ENCODE measurements at places on chromosomes 1 and 21.

GRCh38 chr21:42056468-42056867 is 14.6 kb upstream of the UMODL1 start:
- no peak for DNase-seq

- no peak for DNase-seq
Measured at GRCh38 chr1:162153374-162153773, 83.9 kb downstream of the NOS1AP start.

DNA sequence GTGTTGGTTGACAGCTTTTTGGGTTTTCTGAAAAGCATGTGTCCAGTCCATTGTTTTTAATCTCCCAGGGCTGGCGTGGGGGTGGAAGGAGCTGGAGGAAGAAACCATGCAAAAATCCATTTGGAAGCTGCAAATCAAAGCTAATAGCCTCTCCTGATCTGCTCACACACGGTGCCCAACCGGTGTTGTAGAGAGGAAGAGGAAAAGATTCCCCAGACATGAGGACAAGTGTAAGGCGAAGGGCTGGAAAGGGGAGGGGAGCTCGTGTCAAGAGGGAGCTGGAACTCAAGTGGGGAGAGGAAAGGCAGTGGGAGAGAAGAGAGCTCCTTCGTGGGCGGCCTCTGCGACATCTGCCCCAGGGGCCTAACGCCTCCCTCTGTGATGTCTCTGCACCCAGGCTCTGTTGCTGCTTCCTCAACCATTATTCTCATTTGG is 112.3 kb upstream of the IRF2BP2 start:
- DNase-seq = no peak

DNA sequence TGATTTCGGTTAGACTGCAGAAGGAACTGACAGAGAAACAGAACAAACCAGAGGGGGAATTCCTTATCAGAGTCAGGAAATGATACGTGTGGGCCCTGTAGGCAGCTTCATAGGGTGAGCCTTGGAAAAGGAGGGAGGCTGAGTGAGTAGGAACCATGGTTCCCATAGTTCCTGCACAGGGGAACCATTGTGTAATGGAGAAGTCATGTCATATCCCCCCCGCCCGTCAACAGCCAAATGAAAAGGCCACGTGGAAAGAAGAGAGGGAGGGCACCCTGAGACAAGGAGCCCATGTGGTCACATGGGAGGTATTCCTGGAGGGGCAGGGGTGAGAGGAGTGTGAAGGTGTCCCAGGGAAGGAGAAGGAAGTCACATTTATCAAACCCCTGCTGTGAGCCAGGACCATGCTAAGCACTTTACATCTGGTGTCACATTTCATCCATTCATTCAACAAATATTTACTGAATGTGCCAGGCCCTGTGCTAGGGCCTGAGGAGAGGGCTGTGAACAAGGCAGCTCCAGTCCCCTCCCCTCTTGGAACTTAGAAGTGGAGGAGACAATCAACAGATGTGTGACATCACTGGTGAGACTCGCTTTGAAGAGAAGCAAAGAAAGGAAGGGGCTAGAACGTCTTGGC is 15.7 kb upstream of the FGR start:
- no peak for DNase-seq

DNA sequence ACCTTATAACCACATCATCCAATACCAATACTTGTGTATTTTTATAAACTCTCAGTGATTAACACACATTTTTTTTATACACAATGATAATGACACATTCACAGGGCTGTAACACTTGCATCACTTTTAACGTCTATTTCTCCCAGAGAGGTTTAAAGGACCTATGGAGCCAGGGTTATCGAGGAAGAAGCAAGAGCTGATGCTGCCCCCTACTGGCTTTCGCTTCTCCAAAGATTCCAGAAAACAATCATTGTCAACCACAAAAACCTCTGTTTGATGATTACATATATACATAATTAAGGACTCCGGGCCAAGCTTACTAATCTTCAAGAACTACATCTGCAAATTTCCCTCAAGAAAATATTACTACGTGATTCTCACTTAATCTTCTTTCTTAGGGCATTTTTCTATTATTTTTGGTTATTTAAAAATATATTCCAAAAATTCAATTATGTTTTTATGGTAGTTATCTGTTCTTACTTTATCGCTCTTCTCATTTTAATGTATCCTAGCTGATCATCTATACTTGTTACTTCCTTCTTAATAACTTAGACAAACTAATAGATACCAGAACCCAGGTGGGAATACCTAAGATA is 214.5 kb downstream of the VAV3 start:
- peak; percentile 25 for DNase-seq

GRCh38 chr1:42456010-42456753 is at the start of the genes PPCS and ZMYND12:
Gene PPCS (plus strand): TSS chr1:42456543. CDS start chr1:42456566, 23 bp downstream.
Gene ZMYND12 (minus strand): TSS chr1:42456022. CDS start chr1:42455997, 25 bp downstream.
- DNase-seq = peak; percentile 60

DNA sequence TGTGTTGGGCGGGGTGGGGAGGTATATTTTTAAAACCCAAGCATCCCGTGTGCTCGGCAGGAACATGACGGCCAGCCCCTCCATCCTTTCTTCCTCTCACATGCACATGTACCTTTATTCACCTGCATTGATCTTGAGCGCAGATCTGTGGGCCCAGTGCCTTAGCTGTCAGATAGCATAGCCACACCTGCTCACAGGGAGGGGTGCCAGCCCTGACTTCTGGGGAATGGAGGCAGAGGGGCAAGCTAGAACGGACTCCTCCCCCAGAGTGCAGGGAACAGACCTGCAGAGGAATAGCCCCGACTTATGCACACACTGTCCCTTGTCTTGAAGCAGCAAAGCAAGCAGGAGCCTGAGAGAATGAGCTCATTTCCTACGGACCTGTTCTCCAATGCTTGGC is 56.1 kb downstream of the DESI2 start:
- DNase-seq = no peak

- DNase-seq = no peak
Measured at GRCh38 chr1:166822385-166822784, 16.9 kb upstream of the POGK start.

DNA sequence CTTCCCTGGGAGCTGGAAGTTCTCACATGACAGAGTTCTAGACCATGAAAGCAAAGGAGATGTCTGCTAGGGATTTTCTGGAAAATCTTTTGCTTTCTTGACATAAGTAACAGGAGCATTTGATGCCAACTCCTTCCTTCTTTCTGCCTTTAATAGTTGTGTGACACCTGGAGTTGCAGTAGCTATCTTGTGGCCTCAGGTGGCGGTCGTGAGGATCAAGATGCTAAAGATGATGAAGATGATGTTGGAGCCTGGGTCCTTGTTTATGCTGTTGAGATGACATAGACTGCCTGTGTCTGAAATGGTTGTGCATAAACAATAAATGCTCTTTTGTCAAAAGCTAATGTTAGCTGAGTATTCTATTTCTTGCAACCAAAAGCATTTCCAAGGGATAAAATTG is 32.7 kb upstream of the KIRREL1 start:
- DNase-seq = no peak

DNA sequence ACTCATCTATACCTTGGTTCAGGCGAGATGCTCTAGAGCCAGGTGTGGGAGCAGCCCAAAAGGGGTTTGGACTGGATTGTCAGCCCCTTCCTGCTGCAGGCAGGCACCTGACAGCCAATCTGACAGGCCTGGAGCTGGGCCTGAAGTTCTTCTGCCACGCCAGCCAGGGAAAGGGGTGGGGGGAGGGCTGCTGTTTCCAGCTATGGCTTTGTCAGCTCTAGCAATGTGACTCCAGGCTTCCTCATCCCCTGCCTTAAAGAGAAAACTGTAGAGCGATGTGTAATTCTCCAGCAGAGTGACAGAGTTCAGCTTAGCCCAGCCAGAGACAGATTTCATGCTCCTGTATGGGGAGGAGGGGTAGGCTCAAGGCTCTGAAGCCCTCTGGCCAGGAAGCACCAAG is 30.3 kb downstream of the WNT4 start:
- DNase-seq = no peak

- no peak for DNase-seq
Measured at GRCh38 chr1:162861101-162861500, at the start of gene CCDC190. Gene CCDC190 (minus strand): TSS chr1:162861175. CDS start chr1:162859646, 1,529 bp downstream.

- DNase-seq = no peak
Measured at GRCh38 chr1:192576190-192577144, 894 bp downstream of the RGS1 start.

DNA sequence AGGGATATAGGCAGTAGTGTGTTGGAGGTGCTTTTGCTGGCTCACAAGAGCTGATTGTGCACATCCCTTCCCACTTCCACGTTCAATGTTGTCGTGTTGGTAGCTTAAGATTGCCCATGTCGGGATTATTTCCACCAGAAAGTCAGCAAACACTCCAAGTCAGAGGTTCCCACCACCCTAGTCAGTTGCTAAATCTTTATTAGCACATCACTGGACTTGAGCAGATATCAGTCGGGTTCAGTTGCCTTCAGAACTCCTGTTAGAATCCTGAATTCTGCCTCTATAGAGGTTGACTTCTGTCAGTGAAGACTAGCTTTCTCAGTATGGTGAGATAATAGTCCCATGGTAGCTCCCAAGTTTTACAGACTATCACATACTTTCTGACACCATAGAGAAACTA is 10.5 kb downstream of the AGL start:
- DNase-seq = no peak

GRCh38 chr1:175537571-175537970 is 205.8 kb downstream of the TNR start:
- no peak for DNase-seq

DNA sequence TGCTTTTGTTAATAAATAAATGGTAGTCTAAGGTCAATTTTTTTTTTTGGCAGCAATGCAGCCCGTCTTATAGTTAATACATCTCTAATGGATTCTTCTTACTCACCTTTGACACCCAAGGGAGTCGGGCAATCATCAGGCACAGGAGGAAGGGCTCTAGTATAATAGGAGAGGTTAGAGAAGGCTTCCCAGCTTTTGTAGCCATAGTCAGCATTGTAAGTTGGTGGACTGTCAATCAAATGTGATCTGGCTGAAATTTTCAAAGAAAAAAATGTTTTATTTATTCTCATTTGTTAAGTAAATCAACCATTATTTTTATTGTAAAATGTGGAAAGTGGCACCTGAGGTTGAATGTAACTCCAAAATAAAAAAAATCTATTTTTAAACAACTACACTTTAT is 2.1 kb downstream of the PTGS2 start:
- DNase-seq = no peak

- DNase-seq = no peak
Measured at GRCh38 chr21:25759573-25759972, 24.8 kb downstream of the GABPA start.

DNA sequence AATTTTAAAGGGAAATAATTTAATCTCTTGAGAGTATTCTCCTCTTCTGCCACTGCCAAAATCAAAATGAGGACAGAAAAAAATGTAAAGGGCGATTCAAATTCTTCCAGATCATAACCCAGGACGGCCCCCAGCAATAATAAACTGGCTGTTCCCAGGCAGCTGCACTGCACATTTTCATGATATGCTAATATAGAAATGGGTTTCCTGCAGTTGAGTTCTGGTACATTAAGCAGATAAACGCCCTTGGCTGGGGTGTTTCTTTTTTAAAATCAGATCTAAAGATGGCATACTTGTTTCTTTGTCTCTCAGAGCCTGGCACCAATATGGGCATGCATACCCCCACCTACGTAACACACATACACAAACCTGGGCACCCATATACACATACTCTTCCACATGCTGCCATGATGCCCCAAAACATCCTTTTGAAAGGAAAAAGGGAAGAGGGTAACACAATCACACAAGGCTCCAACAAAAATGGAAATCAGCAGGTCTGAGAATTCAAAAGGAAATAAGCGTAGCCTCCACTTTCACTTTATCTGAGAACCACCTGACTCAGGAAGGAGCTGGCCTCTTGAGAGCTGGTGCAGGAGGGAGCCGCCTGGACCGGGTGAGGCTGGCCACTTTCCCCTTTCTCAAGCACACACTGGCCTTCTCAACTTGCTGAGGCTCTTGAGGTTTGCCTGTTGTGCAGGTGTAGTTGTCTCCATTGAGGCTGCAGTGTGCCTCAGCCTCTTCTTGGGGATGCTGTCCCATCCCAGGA is 653.4 kb downstream of the KIF26B start:
- DNase-seq = no peak

- no peak for DNase-seq
Measured at GRCh38 chr1:194358208-194358581, 1171.8 kb upstream of the B3GALT2 start.

DNA sequence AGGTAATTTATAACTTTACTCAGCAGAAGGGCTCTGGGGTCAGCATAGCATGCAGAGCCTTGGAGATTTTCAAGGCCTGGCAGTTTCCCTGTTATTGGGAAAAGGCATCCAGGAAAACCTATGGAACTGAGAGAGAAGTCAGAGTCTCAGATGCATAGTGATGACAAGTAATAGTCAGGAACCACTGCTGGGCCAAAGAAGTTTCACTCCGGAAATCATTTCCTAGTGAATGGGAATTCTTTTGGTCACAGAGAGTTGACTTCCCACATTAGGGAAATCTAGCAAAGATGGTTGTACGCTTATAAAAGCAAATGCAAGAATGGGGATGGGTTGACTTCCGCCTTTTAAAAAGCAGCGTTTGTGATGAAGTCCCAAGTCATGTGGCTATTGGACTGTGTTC is 28.4 kb upstream of the RUNX1 start:
- no peak for DNase-seq

DNA sequence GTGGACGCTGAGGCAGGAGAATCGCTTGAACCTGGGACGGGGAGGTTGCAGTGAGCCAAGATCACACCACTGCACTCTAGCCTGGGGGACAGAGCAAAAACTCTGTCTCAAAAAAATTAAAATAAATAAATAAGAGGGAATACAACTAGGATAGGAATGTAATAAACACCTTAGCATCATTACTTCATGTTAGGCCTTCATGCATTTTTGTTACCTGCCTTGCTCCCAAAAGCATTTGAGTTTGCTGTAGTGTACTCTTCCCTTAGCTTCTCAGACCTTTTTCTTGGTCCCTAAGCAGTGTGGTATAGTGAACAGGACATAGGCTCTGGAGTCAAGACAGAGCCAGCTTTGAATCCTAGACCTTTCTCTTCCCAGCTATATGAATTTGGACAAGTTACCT is 2.8 kb upstream of the OSCP1 start:
- DNase-seq = no peak

DNA sequence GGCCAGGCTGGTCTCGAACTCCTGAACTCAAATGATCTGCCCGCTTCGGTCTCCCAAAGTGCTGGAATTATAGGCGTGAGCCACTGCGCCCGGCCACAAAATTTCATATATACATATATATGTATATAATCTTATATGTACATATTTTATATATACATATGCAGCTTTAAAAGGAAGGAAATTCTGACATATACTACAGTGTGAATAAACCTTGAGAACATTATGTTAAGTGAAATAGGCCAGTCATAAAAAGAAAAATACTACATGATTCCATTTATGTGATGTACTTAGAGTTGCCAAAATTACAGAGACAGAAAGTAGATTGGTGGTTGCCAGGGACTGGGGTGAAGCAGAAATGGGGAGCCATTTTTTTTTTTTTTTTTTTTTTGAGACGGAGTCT is 63.2 kb downstream of the NUP210L start:
- no peak for DNase-seq

Data from AG09319 (cell line).